Fibroblast of upper back skin (primary cell): ENCODE measurements at places on chromosomes 5 and 9.

GRCh38 chr9:18331808-18332209 is 142.1 kb upstream of the ADAMTSL1 start:
- peak; percentile 71 for DNase-seq

GRCh38 chr9:74036549-74037231 is 460.4 kb upstream of the RORB start:
- no peak for DNase-seq

DNA sequence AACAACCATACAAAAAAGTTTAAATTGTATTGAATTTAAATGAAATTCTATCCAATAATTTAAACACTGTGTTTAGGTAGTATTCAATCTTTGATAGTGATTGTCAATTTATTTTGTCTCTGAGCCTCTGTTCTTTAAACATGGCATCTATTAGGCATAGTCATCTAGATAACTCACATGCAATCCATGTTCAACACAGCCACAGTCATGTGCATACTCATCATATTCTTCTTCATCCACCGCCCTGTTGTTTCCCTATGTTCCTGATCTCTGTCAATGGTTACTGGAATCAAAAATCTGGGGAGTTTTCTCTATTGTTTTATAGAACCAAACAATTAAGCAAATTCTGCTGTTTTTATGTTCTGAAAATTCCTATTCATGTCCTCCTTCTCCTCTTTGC is 521.1 kb upstream of the DAB2 start:
- no peak for DNase-seq

DNA sequence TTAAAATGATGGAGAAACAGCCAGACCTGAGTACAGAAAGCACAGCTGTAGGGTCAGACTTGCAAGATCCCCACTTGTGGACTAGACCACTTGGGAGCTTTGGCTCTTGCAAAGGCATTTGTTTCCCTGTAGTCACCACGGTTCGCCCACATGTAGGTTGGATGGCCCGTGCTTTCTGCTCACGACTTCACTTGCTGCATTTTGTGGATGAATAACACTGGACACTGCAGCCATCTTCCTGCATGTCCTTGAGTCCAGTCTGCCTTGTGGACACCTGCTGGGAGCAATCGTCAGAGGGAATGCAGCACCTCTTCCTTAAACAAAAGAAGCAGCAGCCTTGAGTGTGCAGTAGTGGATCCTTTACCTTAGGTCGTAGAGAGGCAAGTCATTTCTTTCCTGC is 372.9 kb upstream of the IRX2 start:
- DNase-seq = no peak

DNA sequence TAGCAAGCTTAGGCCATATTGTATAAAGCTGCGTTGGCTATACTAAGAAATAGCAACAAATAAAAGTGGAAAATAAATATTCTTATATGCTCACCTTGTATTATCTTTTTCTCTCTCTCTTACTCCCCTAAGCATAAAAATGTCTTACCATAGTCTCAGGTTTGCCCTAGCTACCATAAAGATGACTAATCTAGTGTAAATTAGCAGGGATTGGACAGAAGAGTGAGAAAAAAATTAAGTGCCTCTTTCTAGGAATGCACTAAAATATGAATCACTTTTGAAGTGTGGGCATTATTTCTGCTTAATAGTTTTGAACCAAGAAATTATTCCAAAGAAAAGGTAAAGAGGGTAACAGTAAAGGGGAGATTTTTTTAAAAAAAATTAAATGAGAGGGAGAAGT is 201.3 kb downstream of the HINT1 start:
- peak; percentile 42 for DNase-seq

- DNase-seq = peak; percentile 74
Observed at GRCh38 chr5:136021016-136021405, 7.8 kb upstream of the TGFBI start.

DNA sequence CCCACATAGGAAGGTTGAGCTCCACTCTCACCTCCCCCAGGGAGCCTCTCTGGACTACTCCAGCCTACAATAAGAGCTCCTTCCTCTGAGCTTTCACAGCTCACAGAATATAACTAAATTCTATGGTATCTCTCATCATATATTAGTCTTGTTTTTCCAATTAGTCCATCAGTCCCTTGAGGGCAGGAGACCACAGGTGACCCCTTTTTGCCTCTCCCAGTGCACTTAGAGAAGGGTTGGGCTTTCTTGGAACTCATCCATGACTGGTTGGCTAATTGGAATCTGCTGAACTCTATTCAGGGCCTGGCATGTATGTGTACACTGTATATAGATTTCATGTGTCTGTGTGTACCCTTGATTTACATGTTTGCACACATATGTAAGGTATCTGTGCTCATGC is 50.4 kb upstream of the ARAP3 start:
- DNase-seq = no peak

- peak; percentile 13 for DNase-seq
Observed at GRCh38 chr9:101512116-101512515, 21.5 kb upstream of the RNF20 start.

DNA sequence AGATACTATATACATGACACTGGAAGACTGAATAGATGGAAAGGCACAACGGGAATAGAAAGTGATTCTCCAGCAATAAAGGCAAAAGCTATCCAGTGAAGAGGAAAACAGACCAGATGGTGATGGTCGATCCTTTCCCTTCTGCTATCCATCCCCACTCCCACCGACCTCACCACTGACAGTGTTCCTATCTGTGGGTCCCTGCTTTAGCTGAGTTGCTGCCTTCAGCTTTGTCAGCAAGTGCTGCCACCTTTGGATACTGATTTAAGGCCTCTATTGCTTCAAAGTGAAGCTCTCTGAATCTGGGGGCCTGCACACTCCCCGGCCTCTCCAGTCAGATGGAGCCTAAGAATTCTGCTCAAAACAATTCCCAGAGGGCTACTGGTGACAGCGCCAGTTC is 32.3 kb downstream of the EPB41L4A start:
- DNase-seq = no peak

GRCh38 chr9:27331393-27331792 is 34.4 kb upstream of the EQTN start:
- no peak for DNase-seq

DNA sequence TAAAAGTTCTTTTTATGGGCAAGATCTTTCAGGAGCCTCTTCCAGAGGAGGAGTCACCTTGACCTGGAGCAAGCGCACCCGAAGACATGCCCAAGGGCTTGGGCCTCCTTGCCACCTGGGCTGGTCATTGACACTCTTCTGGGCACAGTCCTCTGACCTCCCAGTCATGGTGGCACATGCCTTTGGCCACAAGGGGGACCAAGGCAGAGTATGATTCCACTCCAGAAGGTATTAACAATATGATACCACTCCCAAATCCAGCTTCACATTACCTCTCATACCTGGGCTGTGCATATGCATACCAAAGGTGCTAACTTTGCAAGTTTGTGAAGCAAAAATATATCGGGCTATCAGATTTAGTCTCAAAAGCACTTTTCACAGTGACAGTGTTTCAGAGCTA is 84.6 kb downstream of the MAST4 start:
- no peak for DNase-seq

GRCh38 chr9:72356041-72356582 is 8.9 kb downstream of the ZFAND5 start:
- peak; percentile 44 for DNase-seq

- DNase-seq = no peak
Observed at GRCh38 chr5:134579284-134579771, 53.3 kb downstream of the SAR1B start.

- peak; percentile 56 for DNase-seq
Observed at GRCh38 chr5:53008751-53009150, 19.6 kb downstream of the ITGA2 start.

DNA sequence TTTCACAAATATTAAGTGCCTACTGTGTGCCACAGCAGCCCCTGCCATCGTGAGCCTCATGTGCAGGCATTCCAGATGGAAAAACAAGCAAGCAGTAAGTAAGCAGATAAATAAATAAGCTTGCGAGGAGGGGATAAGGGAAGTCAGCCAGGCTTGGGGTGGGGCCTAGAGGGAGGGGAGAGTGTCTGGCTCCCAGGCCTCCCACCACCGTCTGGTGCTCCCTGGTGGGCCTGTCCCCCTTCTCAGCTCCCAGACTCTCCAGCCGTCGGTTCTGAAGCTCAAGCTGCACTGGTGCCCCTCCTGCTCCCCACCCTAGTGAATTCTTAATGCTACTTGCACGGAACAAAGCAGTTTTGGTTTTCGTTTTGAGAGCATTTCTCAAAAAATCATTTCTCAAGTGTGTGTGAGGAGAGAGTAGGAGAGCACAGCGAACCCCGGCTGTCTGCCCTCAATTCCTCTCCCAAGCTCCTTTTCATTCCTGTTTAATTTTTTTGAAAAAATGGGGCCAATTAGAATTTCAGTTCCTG is 6.6 kb upstream of the IER5L start:
- DNase-seq = no peak

DNA sequence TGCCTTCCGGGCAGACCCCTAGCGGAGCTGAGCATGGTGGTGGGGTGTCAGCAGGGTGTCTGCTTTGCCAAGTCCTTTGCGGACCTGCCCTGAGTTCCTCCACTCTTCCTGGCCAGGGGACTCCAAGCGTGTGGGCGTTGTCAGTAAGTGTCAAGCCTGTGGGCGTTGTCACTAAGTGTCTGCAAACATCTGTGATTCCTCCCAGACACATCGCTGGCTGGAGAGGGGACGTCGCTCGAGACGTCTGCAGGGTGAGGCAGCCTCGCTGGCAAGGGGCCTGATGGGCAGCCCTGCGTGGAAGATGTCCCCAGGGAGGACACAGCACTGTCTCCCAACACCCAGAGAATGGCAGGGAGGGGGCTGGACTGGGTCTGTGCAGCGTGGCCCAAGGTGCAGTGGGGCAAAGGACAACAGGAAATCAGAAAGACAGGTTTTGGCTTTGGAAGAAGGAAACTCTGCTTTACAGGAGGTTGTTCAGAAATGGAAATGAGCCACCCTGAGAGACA is 28.8 kb downstream of the ADAMTSL2 start:
- no peak for DNase-seq
